ENCODE measurements at places on chromosomes 2 and 18.
A peak's percentile ranks its signal among the peaks of the same experiment; 100 is the strongest.

- no peak for DNase-seq
These were observed 28.0 kb upstream of the BARD1 start for GRCh38 chr2:214837466-214837865.

- DNase-seq, result no peak
These were observed 672.1 kb upstream of the FANCL start for GRCh38 chr2:58913082-58913726.

GRCh38 chr18:10851824-10852319, 297.5 kb downstream of the PIEZO2 start:
- peak; percentile 65 for DNase-seq

DNA sequence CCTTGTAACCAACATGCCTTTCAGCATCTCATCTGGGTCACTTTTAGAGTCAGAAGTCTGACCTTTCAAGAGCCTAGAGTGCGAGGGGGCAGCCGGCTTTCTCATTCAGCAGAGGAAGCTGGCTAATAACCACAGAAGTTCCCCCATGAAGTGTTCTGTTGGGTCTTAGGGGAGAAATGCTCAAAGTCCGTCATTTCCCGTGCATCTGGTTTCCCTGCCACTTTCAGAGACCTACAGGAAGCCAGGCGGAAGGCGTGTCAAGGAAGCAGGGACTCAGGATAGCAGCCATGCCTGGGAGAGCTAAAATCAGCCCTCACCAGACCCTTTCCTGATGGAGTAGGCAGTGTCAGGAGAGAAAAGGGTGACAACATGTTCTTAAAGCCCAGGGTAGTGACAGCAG, 301.8 kb upstream of the ID2 start:
- DNase-seq, result no peak

Data from LHCN-M2 (cell line).